Effector memory CD4-positive, alpha-beta T cell (primary cell): ENCODE measurements at places on chromosomes 2 and 18.

DNA sequence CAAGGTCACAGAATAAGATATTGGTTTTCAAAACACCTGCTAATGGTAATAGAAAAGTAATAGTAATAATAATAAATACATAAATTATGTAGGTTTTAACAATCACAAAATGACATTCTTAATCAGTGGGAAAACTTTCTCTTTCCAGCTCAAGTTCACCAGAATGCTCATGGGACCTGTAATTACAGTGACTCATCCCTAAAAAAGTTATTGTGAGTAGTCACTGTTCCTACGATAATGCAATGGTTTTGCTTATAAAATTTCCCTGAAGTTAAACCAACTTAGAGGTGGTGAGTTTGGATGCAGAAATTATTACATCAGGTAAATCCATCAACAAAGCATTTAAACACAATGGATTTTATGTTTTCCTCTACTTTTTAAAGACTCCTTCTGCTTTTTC, 502.3 kb downstream of the PID1 start:
- no peak for DNase-seq

GRCh38 chr2:84879584-84880394, 1.1 kb downstream of the TRABD2A start:
- no peak for DNase-seq

DNA sequence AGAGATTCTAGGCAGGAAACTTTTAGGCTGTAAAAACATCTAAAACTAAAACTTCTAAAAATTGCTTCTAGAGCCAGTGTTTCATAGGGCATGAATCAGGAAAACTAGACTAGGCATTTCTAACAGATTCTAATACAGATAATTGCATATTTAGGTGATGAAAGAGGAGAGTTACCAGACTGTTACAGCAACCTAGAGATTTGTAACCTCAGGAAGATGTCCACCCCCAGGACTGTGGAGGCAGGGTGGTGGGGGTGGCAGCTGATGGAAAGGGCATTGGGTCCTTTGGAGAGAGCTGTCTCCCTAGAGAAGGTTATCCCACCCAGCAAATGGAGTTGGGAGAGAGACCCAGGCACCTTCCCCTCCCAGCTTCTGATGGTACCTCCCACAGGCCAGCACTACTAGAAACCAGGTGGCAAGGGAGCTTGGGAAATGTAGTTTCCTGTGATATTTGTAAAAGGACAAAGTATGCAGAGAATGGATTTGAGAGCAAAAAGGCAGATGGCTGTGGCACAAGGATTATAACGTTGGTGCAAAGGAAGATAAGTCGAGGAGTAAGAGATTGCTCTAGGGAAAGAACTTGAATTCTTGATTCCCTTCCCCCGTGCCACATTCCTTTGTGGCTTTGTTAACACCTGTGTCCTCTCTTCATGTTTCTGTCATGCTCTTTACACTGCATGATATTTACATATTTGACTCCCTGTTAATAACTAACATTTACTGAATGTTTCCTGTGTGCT, 75.6 kb upstream of the MGAT5 start:
- DNase-seq, result no peak

DNA sequence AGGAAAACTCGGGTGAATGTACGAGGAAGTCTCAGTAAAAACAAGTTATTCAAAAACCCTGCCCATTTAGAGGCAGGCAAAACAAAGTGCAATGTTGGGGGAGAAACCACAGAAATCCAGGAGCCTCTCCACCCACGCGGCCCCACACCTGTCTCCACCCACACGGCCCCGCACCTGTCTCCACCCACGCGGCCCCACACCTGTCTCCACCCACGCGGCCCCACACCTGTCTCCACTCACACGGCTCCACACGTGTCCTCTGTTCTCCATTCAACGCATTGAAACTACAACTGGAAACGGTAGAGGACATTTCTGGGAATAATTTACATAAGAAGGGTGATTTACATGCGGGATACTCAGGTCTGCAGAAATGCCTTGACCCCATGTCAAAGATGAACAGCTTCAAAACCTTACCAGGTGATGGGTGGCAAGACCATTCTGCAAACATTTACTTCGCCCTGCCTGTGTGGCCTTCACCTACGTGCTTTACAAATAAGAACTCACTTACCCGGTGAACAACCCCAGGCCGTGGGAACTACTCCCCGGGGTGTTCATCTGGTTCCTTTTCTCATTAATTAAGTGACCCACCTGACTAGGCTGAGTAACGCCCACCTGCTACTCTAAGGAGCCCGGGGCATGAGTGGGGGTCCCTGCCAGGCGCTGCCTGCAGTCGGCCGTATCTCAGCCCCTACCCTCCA, 100.4 kb downstream of the EIPR1 start:
- no peak for DNase-seq

DNA sequence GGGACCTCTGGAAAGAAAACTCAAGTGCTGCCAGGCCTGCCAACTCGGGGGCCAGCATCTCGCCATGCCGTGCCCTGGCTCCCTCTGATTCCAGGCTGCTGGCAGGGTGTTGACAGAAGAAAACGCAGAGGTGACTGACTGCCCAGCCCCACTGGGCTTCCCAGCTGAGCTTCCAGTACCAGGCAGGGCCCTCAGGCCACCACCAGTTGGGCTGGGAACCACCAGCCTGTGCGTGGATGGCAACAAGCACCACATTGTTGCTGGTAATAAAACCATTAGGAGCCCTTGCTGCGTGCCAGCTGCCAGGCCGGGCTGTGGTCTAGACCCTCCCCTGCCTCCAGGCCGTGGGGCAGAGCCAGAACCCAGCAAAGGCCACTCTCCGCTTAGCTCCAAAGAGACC, 9.2 kb downstream of the DNMT3A start:
- DNase-seq, result no peak
